ENCODE measurements at places on chromosomes 2 and 18.

GRCh38 chr2:28187186-28187585, 205.5 kb upstream of the FOSL2 start:
- no peak for DNase-seq

DNA sequence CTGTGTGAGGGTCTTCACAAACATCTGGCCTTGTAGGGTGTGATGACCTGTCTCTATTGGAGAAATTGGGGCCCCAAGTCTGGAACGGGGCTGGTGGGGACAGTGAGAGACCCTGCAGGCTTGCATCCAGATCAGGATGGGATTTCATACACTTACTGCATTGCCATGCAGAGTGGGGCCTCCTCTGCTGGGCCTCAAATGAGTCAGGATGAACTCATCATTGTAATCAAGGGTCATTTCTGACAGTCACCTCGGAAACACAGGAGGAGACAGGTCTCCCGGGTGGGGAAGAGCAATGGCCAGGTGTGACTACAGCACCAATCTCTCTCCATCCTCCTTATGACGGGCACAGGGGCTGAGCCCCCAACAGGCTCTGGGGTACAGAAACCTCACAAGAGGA, 48.1 kb upstream of the GALR1 start:
- DNase-seq = no peak

- no peak for DNase-seq
Observed at GRCh38 chr2:73255007-73255644, 21.0 kb downstream of the CCT7 start.

DNA sequence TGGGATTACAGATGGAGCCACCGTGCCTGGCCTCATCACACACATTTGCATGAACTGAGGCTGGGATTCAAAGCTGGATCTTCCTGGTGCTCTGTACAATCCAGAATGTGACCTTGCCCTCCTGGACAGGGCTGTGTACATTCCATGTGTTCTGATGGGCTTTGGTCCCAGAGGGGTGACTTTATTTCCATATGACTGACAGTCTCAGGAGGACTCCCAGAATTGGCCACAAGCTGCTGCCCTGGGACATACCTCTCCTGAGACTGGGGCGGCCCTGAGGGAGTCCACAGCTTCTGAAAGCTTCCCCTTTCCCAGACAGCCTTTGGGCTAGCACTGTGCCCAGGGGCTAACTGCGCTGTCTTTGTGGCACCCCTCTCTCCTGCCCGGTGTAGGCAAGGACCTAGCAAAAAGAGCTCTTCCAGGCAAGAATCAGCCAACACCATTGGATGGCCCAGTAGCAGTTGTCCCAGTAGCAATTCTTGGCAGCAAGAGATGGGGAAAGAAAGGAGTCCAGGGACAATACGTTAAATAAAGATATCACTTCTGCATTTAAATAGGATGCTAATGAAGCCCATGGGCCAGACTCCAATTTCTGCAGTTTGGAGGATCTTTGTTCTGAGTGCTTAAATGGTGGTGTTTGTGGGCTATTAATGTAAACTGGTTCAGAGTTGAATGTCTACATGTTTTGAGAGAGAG, 26.4 kb upstream of the ZNF532 start:
- no peak for DNase-seq

Data from islet precursor cell (in vitro differentiated cells).